Sigmoid colon (tissue), 7 donors: ENCODE measurements at places on chromosomes 5 and 9.

DNA sequence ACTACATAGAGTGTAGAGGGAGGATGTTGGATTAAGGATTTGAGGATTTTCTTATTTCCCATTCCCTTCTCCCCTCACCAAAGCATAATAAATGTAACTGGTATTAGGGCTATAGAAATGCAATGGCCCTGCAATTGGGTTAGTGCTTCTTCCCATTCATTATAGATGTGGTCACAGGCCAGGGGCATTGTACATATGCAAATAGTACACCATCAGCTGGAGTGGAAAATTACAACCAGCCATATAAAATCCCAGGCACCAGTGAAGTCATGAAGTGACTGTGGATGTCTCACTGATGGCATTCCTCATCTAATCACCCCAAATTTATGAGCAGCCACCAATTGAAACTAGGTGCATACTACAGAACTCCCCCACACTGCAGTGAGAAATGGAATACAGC, 105.9 kb downstream of the PLK2 start:
- DNase-seq = no peak

DNA sequence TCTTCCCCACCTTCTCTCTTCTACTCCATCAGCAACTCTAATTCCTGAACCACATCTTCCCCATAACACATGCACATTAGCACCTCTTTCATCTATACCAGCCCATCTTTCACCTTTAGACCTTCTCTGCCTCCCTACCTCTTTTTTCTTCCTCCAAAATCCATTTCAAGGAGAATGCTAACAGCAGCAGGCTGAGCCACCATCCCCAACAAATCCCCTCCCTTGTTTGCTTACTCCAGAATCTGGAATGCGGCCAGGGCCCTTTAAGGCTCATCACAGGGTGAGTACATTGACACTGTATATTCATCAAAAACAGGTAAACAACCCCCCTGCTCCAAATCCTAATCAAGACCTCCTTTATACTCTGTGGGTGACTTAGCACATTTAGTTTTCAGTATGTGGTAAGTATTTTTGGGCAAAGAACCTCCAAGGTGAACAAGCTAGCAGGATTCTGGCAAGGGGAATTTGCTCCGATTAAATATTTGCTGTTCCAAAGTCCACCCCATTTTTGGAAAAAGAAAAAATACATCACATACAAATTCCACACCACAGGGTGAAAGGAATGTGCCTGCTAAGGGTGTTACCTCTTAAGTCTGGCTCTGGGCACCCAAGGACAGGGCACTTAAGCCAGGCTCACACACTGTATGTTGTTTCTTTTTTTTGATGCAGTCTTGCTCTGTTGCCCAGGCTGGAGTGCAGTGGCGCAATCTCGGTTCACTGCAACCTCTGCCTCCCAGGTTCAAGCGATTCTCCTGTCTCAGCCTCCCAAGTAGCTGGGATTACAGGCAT, 71.4 kb downstream of the SERINC5 start:
- DNase-seq = no peak

GRCh38 chr5:89120719-89121118, 237.7 kb upstream of the MEF2C start:
- DNase-seq = peak; percentile 61

GRCh38 chr9:1939466-1939865, 75.7 kb upstream of the SMARCA2 start:
- DNase-seq = no peak

DNA sequence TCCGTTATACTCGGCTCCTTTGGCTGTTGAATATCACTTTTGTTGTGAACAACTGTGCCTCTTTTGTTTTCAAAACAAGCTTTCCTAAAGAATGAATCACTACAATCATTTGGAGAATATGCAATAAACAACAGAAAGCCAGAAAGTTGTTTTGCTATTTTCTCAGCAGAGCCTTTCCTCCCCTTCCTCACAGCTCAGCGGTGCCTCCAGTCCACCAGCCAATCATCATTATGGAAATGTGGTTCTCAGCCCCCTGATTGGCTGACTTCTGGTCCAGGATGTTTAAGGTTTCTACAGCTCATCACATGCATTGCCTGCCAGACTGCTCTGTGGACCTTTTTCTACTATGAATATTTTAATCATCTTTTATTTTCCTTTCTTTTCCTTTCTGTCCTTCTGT, 9.1 kb upstream of the ZNF608 start:
- DNase-seq = no peak

GRCh38 chr5:155919126-155919525, 407.8 kb upstream of the SGCD start:
- DNase-seq = no peak

DNA sequence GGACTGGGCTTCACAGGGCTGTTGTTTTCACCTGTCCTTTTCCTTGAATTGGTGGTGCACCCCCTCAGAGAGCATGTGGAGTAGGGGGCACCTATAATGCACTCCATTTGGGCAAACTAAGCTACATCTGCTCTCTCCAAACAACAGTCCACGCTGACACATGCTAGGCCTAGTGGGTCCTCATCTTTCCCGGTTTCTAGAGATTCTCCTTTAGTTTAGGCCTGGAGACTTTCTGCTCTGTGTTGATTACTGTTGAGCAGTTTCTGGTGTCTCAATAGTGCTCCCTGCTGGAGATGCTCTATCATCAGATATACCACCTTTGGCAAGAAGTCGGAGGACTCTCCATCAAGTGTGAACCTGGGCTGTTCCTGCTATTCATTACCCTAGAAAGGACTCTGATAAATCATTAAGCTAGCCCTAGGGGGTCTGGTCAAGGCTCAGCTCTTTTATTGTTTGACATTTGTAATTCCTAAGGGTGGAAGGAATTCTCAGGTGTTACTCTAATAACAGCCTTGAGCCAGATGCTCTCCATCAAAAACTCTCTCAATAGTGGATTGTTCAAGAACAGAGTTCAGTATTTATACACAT, 64.0 kb upstream of the FYB1 start:
- no peak for DNase-seq

DNA sequence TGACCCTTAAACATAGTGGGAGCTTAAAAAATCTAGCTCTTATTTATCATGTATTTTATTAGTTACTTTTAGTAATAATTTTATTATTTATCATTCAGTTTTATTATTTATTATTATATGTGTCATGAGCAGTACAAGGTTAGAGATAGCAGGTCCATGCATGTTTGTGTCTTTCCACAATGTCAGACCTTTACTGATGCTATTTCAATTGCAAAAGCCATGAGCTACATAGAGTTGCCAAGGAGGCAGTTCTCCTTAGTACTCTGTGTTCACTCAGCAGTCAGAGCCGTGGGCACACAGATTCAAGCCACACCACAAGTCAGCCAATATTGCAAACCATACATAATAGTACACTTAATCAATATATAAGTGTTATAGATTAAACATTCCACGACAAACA, 157.9 kb upstream of the NTRK2 start:
- no peak for DNase-seq
